Activated naive CD4-positive, alpha-beta T cell treated with anti-CD3 and anti-CD28 coated beads, Interleukin-2, amount 10 ng/mL, durations not matched to agents 7 days and 5 days (primary cell): ENCODE measurements at places on chromosomes 16 and 17.

GRCh38 chr16:86387468-86388440 lies 122.6 kb upstream of the FOXF1 start:
- no peak for DNase-seq

- DNase-seq, result no peak
These were observed 135.8 kb downstream of the SKAP1 start for GRCh38 chr17:48294020-48294805.

GRCh38 chr17:57433452-57433851 lies 177.1 kb downstream of the MSI2 start:
- DNase-seq, result no peak

DNA sequence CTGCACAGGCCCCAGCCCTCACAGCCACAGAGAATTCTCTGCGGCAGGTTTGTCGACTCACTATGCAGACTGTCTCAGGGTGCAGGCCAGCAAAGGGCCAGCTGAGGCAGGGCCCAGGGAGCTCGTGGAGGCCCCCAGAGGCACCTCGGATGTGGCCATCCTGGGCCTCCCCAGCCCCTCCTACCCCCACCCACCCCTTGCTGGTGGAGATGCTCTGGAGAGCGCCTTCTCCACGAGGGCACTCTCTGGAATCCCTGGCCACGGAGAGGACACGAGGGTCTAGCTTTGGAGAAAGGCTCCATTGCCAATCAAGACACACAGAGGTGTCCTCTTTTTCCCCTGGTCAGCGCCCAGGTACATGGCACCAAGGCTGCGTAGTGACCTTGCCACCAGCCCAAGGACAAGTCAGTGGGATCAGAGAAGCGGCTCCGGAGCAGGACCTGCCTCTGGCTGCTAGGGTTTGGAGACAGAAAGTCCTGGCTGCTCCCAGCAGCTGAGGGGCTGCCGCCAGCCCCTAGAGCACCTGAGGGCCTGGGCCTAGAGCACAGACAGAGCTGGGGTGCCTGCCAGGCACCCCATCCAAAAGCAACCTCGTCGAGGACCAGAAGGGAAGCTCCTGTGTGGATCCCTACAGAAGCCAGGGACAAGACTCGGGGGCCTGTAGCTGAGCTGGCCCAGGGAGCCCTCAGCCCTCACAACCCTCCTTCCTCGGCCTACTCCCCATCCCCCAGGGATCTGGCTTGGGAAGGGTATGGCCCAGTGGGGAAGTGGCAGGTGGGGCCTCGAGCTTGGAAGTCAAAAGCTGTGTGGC lies 18.7 kb downstream of the ARL2BP start:
- DNase-seq, result no peak

- no peak for DNase-seq
These were observed 147.3 kb downstream of the PCTP start for GRCh38 chr17:55898195-55898594.

DNA sequence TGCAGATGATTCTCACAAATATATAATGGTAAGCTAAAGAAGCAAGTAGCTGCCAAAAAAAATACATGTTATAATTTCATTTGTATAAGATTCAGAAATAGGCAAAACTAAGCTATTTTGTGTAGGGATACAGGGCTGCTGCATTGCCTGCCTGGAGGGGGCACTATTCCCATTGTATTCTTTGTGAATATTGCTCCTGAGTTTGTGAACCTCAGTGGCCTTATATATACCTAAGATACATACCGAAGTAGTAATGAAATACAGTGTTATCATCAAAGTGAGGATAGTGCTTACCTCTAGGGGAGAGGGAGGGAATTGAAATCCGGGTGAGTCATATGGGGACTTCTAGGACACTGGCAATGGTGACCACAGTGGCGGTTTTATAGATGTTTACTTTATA lies 53.5 kb downstream of the C17orf58 start:
- no peak for DNase-seq

DNA sequence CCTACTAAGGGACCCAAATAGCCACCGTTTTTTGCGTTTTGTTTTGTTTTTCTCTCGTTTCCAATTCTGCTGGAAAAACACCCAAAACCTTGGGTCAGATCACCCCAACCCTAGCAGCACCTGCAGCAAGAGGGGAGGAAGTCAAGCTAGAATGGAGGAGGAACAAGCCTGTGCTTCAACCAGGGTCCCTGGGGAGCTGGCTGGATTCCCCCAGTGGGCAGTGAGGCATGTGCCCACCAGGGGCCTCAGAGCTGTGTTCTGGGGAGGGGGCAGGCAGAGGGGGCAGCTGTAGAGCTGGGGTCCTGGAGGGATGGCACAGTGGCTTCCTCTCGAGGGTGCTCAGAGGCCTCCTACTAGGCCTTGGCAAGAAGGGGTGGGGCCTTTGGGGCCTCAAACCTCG lies 6.5 kb downstream of the CD79B start:
- no peak for DNase-seq

DNA sequence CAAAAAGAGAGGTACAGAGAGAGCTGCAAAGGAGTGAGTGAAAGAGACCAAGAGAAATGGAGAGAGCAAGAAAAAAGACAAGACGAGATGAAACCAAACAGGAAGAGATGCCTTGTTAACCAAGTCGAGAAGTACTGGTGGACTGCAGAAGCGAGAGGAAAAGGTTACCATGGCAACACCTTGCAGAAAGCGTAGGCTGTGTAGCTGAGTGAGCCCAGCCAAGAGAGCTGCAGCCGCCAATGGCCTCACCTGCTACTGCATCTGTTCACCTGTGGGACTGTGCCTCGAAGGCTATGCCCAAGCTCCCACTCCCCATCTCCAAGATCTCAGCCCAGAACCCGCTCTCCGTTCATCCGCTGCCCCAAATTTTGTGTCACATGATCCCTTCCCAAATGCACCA lies 161.3 kb downstream of the SLC39A11 start:
- DNase-seq, result peak; percentile 33

- DNase-seq, result no peak
These were observed 83.8 kb upstream of the HNF1B start for GRCh38 chr17:37828651-37829124.

- DNase-seq, result no peak
These were observed 151.2 kb downstream of the MSI2 start for GRCh38 chr17:57407287-57408070.

GRCh38 chr17:50148226-50149090 lies 2.0 kb downstream of the PPP1R9B start:
- peak; percentile 73 for DNase-seq

DNA sequence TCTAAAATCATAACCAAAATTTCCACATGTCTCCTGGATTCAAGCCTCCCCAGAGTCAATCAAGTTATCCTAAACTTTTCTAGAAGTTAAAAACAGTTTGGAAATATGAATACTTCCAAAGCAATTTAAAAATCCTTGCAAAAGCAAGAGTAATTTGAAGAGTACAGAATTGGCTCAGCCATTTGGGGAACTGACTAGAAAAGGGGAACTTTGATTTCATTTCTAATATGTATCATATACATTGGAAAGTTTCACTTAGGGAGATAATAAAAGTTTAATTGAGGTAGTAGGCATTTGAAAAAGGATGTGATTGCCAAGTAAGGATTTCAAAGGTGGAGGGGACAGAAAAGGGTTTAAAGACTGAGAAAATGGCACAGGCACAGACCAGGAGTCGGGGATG lies 9.0 kb upstream of the SLFN12L start:
- no peak for DNase-seq

- DNase-seq, result no peak
These were observed 29.9 kb downstream of the AP1G1 start for GRCh38 chr16:71778780-71779179.

DNA sequence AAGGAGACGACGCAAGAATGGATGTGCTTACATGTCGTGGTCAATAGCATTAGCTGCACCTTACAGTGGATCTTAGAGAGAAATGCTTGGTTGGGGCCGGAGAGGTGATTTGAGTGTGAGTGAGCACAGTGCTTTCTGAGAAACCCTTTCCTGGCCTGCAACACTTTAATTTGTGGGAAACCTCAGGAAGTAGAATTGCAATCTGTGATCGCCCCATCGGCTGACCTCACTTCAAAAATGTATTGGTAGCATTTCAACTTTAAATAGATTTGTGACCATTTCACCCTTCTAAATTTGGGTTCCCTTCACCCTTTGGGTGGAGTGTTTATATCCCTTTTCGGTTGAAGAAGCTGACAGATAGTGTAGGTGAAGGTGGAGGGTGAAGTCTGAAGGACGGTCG lies 13.2 kb downstream of the PRKCB start:
- no peak for DNase-seq

DNA sequence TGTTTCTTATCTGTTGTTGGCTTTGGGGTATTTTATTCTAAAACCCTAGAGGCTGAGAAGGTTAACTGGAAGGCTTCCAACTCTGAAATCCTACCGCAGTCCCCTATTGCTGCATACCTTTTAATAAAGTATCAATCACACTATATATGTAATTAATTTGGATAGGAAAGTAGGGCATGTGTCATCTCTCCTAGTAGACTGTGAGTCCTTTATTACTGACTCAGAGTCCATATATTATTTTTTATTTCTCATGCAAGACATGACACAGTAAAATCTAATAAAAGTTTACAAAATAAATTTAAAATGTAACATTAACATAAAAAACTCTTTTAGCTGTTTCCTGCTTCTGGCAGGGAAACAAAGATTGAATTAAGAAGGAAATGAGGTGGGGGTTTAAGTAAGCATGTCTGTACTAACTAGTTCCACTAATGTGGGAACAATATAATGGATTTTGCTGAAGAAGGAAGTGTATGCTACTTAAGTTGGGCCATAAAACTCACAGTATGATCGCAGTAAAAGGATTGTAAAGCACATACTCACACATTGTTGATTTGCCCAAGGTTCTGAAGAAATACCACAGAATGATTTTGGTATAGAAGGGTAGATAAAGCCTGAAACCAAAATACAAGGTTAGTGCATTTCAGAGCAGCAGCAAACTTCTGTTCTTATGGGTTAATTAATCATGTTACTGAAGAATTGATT lies 97.6 kb upstream of the HLF start:
- DNase-seq, result no peak

DNA sequence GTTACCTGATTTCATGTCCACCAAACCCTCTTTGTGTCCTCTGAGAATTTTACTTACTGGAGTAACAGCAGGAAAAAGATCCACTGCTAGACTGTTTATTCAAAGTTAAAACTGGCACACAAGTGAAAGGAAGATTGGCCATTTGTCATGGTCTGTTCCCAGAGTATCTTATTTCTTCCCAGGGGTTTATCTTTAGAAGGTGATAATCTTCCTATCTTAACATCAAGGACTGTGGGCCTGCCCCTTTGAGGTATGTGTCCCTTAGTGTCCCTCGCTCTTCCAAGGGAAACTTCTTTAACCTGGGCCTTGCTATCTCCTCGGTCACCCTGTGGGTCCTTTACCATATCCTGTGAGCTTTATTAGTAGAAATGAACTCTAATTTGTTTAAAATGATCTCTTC lies 49.7 kb downstream of the ARHGAP44 start:
- no peak for DNase-seq

- no peak for DNase-seq
These were observed 30.3 kb downstream of the CACNA1H start for GRCh38 chr16:1182950-1183907.

DNA sequence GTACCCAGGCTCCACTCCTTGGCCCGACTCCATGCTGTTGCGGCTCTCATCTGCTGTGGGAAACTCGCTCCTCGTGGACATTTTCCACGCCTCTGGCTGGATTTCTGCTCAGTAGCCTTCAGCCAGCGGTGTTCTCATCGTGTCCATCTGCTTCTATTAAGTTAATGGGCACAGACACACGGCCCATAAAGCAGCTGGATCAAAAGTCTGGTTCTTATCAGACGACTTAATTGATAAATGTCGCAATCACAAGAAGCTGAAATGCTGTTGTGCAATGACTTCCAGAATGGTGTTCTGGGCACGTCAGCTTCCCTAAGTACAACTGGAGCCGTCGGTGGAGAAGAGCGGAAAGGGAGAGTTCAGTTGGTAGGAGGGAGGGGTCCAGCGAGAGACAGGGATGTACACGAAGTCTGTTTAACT lies 211.7 kb upstream of the CHMP6 start:
- DNase-seq, result no peak

DNA sequence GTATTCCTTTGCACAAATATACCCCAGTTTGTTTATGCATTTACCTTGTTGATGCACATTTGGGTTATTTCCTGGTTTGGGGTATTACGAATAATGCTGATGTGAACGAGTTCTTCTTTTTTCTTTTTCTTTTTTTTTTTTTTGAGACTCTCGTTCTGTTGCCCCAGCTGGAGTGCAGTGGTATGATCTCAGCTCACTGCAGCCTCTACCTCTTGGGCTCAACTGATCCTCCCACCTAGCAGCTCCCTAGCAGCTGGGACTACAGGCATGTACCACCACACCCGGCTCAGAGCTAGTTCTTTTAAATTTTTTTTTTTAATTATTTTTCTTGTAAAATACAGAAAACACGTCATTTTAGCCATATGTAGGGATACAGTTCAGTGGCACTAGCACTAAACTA lies 14.1 kb downstream of the RAB40C start:
- DNase-seq, result no peak

GRCh38 chr16:85592700-85593493 lies 20.2 kb upstream of the GSE1 start:
- DNase-seq, result no peak

GRCh38 chr16:13866073-13866472 lies 53.9 kb upstream of the ERCC4 start:
- peak; percentile 53 for DNase-seq

- DNase-seq, result no peak
These were observed 5.7 kb downstream of the ZNF652 start for GRCh38 chr17:49356320-49356719.

DNA sequence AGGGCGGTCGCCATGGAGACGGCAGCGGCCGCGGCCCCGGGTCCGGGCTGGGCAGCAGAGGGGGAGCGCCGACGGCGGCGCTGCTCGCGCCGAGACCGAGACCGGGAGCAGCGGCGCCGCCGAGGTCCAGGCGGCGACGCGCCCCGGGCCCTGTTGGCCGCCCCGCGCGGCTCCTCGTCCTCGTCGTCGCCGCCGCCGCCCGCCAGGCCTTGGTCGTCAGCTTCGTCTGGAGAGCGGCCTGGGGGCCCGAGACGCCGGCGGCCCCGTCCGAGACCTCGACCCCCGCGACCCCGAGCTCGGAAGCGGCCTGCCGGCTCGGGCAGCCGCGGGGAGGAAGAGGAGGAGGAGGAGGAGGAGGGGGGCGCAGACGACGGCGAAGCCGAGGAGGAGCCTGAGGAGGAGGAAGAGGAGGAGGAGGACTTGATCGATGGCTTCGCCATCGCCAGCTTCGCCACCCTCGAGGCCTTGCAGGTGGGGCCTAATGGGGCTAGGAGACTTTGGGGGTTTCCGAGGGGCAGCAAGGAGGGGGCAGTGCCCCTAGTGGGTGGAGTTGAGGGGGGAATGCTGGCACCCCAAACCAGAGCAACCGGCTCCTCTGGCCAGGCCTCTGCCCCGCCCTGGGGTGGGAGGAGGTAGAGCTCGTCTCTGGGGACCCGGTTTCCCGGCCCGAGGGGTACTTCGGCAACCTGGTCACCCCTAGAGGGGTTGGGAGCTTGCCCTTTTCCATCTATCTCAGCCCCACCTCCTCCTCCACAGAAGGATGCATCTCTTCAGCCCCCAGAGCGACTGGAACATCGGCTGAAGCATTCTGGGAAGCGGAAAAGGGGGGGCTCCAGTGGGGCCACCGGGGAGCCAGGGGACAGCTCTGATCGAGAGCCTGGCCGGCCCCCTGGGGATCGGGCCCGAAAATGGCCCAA lies 1.5 kb downstream of the FBRS start:
- peak; percentile 53 for DNase-seq
